CD8-positive, alpha-beta memory T cell (primary cell): ENCODE measurements at places on chromosomes 3 and 15. TPM values are rescaled to one million over a fixed set of nuclear protein-coding genes. Genes with fewer than 3 reads are reported as not detected.

SLC9C1 gene
- total RNA-seq, result not detected

GRM7 gene
- total RNA-seq, result not detected

GRCh38 chr3:64456674-64457073, 231.1 kb downstream of the ADAMTS9 start:
- DNase-seq, result no peak
- H3K36me3 ChIP-seq, result no peaks in the 10 kb centered on the region
- no peak overlapping the region for H3K27ac ChIP-seq
- H3K4me1 ChIP-seq, result no peaks in the 10 kb centered on the region
- H3K27me3 ChIP-seq, result no peaks in the 10 kb centered on the region

DNA sequence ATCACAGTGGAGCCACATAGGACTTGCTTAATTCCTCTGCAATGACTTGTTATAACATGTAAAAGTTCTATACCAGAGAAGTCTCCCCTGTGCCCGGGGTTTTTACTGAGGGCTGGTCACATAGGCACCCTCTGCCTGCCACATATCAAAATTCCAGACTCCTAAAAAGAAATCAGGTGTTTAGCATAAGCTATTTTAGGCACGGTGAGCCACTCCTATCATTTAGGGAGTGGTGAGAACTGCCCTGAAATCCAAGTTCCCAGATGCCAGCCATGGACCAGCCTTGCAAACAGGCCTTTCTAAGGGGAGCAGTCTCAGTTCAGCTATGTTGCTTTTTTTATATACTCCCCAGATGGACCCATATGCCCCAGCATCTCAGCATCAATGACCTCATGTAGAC, 130.3 kb downstream of the THSD4 start:
- no peaks in the 10 kb centered on the region for H3K27me3 ChIP-seq
- H3K4me3 ChIP-seq, result no peak overlapping the region
- no peaks in the 10 kb centered on the region for H3K4me1 ChIP-seq
- DNase-seq, result no peak
- H3K27ac ChIP-seq, result no peak overlapping the region
- no peaks in the 10 kb centered on the region for H3K36me3 ChIP-seq

DNA sequence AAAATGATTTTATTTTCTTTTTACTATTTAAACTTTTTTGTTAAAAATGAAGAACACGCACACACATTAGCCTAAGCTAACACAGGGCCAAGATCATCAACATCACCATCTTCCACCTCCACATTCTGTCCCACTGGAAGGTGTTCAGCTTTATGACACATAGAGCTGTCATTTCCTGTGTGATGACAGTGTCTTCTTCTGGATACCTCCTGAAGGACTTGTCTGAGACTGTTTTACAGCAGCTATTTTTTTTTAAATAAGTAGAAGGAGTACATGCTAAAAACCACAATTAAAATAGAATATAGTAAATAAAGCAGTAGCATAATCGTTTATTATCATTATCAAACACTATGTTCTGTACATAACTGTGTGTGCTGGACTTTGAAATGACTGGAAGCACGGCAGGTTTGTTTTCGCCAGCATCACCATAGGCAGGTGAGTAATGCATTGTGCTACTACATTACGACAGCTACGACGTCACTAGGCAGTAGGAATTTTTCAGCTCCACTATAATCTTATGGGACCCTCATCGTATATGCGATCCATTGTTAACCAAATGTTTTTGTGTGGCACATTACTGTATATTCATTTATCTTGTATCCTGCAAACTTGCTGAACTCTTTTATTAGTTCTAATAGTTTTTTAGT, 72.8 kb downstream of the KLF15 start:
- no peak overlapping the region for H3K27ac ChIP-seq
- H3K4me1 ChIP-seq, result no peaks in the 10 kb centered on the region
- no peak for DNase-seq
